NCI-H1105 treated with DMSO at 0.1 percent for 48 hours (cell line): ENCODE measurements at places on chromosomes 4 and X.

DNA sequence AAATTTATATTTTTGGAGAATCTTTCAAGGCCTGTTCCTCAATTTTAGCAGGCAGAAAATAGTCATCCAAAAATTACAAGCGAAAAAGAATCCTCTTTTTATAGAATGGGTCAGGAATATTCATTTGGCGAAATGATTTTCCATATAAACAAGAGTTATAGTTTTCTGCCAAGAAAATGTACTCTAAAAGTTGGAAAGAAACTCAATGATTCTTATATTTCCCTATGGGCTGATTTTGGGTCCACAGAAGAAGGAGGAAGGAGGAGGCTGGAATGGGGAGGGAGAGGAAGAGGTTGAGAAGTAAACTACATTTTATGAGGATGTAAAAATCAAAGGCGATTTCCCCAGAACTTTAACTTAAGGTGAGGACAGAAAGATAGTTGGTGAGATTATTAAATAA, 159.3 kb downstream of the DCAF12L1 start:
- no peak for DNase-seq

GRCh38 chr4:174749091-174749490, 80.0 kb downstream of the GLRA3 start:
- no peak for DNase-seq

DNA sequence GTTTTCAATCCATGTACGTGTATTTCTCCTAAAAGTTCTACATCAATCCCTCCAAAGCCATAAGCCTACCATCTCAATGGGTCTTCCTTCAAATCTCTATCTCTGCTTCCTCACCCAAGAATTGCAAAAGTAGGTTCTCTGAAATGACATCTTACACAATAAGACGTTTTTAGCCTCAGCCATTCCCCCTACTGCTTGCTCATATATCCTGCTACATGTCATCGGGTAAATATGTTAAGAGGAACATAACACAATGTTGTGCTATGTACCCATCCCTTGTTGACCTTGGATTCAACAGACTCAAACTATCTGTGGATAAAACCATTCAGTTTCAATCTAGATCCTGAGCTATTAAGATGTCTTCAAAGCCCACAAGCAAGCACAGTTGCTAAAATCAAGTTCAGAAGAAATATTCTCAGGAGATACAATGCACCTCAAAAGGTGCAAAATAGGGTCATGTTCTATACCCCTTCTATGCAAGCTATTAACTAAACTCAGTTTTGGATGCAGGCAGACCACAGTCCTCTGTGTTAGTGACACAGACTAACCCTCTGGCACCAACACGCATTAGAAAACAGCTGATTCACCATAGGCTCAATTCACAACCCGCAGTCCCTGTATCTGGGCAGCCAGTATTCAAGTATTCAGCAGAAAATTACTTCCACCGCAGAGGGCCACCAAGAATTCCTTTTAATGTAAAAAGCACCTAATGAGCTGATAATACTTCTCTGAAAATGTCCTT, 56.8 kb downstream of the CD99L2 start:
- DNase-seq, result peak; percentile 64

GRCh38 chr4:102454268-102454667, 46.9 kb upstream of the NFKB1 start:
- DNase-seq, result no peak

- no peak for DNase-seq
Observed at GRCh38 chrX:53039236-53039635, 9.4 kb upstream of the GPR173 start.

DNA sequence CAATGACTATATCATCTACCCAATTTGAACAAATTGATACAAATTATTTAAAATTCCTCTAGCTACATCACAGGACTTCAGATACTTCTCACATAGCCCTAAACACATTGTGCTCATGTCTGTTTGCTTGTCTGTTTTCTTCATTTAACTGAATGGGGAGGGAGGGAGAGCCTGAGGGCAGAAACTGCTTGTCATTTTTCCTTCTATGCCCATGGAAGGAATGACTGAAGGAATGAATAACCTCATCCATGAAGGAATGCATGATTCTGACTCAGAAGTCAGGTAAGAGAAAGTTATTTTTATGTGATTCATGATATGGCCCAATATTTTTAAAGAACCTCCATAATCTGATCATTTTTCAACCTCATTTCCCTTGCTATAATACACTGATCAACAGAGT, 418.0 kb upstream of the PITX2 start:
- DNase-seq, result no peak

- DNase-seq, result peak; percentile 61
Observed at GRCh38 chr4:153489856-153490558, 23.8 kb downstream of the TMEM131L start.

GRCh38 chrX:12946838-12947544, 27.9 kb upstream of the TMSB4X start:
- peak; percentile 47 for DNase-seq

DNA sequence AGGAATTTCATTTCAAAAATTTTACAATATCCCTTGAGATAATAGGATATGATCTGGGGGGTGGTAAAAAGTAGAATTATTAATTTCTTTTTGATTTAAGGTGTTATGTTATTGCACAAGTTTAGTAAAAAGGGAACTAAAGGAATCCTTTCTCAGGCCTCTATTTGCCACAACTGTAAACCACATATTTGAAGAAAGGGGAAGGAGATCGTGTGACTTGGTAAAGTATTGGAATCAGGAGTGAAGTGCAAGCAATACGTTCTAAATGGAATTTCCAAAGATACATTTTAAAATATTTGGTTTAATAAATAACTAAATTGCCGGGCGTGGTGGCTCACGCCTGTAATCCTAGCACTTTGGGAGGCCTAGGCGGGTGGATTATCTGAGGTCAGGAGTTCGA, 35.3 kb upstream of the SCRG1 start:
- no peak for DNase-seq

DNA sequence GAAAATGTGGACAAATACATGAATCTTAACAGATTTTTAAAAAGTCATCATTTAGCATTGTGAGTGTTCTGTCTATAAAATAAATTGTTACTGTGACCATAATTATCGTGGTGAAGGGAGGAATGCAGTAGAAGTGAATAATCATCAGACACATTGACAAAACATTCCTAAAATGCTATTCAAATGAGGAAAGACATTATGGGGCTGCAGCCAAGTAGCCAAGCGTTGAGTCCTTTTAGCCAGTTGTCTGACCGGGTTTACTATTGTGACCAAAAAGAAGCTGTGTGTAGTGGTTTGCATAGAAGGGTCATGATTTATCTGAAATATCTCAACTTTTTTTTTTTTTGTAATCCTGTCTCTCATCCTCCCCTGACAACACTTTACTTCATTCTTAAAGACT, 19.5 kb downstream of the WWC2 start:
- DNase-seq, result no peak

- DNase-seq, result no peak
Observed at GRCh38 chrX:30906726-30907125, 17.7 kb upstream of the TAB3 start.

DNA sequence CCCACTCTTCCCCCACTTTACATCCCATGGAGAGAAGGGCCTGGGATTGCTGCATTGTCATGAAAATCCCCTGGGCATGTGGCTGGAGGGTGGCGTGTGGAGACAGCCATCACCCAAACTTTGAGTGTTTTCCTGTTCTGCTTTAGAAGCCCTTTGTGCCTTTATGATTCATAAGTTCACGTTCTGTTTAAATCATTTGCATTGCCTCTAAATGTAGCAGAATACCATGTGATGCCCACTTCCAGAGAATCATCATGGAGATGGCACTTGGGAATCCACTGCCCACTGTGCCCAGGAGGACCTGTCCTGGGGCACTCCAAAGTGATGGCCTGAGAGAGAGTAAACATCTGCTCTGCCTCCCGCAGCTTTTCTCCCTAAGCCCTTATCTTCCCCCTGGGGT, 52.8 kb downstream of the MED28 start:
- DNase-seq, result no peak

DNA sequence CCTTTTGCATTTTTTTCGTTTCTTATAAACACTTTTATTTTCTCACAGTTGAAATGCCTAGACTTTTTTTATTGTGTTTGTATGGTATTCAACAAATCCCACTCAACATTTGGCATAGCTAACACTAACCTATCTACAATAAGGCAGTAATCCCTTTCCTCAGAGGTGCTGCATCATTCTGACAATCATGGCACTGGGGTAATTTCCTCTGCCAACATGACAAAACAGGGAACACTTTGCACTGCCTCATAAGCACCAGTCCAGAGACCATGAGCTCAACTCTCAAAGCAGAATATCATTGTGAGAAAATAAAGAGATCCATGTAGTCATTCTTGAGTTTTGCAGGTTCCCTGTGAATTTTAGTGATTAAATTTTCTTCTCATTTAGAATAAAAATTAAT, 183.8 kb upstream of the INTU start:
- no peak for DNase-seq

GRCh38 chr4:96092151-96092705, 252.3 kb downstream of the PDHA2 start:
- DNase-seq, result no peak

DNA sequence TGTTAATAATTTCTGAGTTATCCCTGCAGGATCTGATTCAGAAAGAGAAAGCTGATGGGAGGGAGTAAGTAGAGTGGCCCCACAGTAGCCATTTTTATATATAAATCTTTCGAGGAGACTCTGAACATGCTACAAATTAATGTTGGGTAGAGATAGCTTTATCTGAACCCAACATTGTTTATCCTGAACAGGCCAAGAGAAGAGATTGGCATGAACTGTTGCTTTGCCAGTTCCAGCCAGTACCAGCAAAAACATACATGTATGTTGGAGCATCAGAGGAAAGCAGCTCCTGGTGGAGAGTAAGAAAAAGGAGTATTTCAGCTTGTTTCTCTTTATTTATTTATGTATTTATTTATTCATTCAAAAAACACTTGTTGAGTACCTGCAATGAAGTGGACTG, 1.6 kb downstream of the MAOA start:
- DNase-seq, result no peak

DNA sequence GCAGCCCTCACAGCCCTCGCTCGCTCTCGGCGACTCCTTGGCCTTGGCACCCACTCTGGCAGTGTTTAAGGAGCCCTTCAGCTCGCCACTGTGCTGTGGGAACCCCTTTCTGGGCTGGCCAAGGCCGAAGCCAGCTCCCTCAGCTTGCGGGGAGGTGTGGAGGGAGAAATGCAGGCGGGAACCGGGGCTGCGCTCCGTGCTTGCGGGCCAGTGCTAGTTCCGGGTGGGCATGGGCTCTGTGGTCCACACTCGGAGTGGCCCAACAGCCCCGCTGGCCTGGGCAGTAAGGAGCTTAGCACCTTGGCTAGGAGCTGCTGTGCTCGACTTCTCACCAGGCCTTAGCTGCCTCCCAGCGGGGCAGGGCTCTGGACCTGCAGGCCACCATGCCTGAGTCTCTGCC, 192.6 kb downstream of the COX18 start:
- no peak for DNase-seq

DNA sequence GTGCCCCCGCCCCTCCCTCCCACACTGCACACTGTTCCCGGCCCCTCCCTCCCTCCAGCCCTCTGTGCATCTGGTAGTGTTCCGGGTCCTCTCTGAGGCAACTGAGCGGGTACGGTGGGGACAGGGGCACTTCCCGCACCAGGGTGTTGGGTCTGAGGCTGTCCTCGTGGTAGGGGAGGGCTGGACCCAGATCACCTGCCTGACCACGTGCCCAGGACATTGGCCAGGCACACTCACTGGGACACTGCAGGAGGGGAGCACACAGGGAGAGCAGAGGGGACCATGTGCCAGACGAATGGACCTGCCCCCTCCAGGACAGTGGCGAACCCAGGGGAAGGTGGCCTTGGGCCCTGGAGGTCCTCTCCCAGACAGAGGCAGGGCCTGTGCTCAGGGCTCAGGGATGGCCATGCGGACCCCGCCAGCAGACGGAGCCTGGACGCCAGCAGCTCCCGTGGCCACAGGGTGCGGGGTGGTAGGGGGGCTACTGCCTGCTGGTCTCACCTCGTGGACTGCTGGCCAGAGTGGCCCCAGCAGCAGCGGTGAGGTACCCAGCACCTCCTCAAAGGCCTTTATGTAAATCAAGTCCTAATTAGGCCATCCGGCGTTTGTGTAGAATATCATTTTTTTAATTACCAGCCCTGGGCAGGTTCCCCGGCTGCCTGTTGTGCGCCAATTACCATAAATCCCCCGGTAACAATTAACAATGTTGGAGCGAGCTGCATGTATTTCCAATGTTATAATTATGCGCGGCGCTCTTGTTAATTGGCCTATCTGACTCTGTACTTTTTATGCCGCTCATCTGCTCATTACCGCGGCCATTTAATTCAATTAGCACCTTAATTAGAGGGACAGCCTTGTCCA, 106.9 kb downstream of the FAM53A start:
- DNase-seq, result peak; percentile 51

DNA sequence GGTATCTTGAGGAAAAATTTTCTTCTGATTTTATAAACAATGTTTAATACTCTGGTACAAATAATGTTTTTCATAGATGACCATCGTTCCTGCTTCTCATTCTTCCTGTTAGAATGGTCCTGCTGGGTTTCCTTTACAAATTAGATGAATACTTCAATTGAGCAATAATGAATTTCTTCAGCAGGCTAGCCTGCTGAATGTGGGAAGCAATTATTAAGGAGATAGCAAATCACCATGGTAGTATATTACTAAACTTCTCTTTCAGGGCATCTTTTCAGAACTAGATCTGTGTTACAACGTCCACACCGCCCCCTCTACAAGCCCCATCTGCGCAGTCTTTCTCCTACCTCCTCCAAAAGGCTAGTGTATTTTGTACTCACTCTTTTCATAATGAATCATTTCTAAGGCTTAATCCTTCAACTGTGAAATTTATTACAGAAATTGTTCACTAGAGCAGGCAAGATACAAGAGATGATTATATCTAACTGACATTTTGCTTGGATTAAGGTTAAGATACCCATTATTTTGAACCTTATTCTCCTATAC, 38.4 kb downstream of the GPRIN3 start:
- DNase-seq, result no peak

DNA sequence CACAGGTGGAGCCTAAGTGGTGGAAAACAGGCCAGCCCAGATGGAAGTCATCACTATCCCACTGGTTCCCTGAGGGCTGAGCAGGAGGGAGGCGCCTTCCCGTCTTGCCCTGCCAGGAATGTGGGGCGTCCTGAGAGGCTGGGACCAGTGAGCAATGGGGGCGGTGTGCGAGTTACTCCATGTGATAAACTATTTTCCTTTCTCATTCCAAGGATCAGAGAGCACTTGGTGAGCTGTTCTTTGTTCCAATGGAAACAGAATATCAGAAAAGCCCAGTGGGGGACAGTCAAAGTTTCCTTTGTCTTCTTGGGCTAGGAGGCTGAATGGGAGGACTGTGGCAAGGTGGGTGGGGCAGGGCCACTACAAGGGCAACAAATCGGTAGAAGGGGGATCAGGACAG, 86.2 kb downstream of the NHSL2 start:
- DNase-seq, result no peak

- no peak for DNase-seq
Observed at GRCh38 chrX:133045986-133046385, 50.9 kb downstream of the USP26 start.

DNA sequence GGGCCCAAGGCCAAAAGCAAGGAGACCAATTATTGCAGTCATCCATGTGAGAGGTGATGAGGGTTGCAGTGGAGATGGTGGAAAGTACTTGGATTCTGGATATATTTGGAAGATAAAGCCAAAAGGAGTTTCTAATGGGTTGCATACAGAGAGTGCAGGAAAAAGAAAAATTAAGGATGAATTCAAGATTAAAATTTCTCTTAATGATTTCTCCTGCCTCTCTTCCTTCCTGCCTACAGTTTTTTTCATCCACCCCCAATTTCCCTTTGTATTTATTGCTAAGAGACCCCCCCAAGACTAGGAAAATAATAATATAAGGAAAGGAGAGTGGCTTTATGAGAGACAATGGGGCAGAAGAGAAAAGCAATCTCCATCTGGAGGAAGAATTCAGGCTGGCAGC, 8.6 kb upstream of the FGF5 start:
- DNase-seq, result peak; percentile 13

- no peak for DNase-seq
Observed at GRCh38 chrX:126164226-126164625, 1.9 kb downstream of the DCAF12L2 start.
